Vagina (tissue), 2 donors: ENCODE measurements at places on chromosomes 3 and 15. TPM values are rescaled to one million over a fixed set of nuclear protein-coding genes. Genes with fewer than 3 reads are reported as not detected.

Gene GALNT15
- 225 TPM for total RNA-seq

Gene MBD4
- 32.4 TPM for total RNA-seq

Gene CORO2B
- total RNA-seq = 4.7 TPM

Gene PLCL2
- total RNA-seq = 5.6 TPM
